Cerebellum (tissue), 4 donors: ENCODE measurements at places on chromosomes 4 and X.

DNA sequence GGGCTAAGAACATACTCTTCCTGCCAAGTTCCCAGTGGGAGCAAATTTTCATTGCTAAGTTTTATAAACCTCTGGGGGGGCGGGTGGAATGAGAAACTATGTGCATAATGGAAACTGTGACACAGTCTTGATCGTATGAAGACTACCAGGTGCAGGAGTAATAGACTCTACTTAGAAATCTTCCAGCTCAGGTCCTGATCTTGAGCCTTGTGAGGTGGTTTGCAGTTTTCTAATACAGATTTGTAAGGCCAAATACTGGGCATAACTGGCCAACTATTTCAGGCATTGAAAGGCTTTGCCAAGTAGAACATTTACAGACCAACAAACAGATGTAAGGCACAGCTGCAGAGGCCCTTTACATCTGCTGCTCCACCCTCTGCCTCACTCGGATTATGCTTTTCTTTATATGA lies 89.7 kb upstream of the CBR4 start:
- no peak for DNase-seq

DNA sequence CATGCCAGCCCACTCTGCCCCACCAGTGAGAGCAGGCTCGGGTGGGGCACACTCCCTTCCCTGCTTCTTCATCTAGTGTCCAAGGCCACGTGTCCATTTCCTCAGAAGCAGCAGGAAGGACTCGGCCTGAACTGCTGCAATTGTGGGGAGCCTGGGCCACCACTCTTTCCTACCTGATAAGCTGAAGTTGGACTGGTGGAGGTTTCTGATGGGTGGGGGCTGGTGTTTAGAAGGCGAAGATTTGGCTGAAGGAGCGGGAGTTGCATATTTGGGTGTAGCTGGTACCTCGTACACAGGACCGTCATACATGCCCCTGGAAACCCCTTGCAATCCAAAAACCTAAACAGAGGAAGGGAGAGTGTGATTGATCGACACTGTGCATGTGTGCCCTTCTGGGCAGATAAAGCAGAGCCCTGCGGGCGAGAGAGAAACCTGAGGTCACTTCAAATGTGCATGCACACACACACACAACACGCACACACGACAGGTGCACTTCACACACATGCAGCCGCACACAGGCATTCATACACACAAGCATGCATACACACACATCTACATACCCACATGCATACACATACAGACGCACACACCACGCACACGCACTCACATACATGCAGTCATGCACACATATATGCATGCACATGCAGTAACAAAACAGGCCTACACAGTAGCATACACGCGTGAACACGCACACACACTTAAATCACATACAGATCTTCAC lies 67.4 kb downstream of the CRMP1 start:
- no peak for DNase-seq

- no peak for DNase-seq
Observed at GRCh38 chrX:106378616-106379015, 210.5 kb downstream of the PWWP3B start.

GRCh38 chr4:66273110-66273509 lies 602.8 kb upstream of the EPHA5 start:
- no peak for DNase-seq

DNA sequence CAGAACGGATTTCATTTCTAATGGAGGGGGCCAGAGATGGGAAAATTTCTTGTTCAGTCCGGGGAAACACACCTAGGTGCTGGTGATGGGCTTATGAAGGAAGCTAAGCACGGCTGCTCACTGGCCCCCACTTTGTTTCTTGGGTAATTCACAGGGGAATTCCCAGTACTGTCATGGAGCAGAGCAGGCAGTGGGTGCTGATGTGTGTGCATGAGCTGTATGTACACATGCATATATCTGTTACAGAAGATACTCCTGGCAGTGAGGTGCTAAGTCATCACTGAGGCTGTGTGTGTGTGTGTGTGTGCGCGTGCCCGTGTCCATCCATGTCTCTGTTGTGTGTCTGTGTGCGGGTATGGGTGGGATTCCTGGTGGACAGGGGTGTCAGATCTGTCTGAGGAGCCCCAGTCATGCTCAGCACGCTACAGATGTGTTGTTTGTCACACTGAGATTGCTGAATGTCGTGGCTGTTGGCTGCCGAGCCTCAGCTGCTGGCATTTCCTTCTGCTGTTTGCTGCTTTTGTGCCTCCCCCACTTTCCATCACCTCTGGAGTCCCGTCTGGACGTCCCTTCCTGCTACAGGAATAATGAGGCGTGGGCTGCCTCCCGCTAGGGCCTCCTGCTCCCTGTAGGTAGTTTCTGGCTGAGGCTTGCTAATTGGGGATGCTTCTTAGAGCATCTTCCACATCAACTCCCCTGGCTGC lies 53.3 kb downstream of the JADE1 start:
- DNase-seq: no peak

GRCh38 chr4:93855926-93856325 lies 27.4 kb downstream of the ATOH1 start:
- DNase-seq: no peak

DNA sequence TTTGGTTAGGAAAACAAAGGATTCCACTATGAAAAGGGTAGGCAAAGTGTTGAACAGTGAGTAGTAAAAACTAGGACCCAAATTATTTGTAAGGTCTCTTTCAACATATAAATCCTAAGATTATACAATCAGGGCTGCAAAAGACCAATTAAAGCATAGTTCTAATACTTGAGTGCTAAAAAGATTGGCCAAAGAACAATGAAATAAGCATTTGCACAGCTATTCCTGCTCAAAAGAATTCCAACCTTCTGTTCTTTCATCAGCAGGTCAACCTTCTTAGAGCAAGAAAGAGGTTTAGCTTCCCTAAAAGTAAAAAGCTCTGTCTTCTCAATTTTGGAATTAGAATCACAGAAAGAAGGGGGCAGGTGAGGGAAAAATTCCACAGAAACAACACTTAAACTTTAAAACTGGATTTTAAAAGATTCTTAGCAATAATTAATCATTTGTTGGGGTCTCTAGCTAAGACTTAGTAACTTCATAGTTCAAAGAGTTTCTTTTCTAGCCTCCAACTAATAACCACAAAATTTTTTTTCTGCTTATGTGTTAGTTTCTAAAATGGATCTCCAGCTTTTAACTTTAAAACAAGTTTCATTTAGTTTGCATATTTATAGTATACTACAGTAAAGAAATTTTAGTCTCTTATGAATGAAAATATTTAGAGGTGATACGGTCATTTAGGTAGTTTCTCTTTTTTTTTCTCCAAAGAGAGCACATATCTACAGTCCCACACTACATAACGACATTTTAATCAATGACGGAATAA lies 16.3 kb downstream of the TSPAN5 start:
- no peak for DNase-seq

DNA sequence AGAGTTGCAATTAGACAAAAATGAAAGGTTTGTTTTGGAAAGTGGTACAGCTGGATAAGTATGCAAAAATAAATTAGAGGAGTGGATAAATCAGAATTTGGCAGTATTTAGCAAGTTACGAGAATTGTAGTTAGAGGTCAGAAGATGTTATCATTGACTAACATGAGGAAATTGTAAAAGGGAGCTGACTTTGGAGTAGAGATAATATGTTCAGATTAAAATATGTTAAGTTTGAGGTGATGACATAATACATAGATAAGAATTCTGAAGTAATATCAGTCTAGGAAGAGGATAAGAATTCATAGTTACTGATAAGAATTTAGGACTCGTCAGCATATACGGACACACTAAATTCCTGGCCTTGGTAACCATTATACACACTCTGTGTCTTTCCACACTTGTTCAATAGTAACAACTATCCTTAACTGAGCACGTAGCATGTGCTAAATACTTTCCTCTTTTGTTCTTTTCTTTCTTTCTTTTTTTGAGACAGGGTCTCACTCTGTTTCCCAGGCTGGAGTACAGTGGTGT lies 4.1 kb upstream of the EPGN start:
- DNase-seq: no peak

DNA sequence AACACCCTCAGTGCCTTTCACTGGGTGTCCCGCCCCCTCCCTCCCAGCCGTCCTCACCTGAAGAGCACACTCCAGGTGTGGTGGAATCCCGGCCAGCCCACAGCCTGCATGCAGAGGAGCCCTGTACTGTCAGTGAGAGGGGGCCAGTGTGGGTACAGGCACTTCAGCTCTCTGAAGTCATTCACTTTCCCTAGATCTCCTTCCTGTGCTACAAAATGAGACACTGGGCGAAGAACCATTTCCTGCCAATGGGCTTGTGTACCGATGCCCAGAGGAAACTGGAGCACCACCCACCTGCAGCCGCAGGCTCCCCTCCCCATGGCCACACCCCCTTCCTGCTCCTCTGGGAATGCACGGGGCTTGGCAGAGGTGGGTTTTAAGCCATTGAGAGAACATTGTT lies 73.9 kb upstream of the C4orf50 start:
- DNase-seq: no peak

DNA sequence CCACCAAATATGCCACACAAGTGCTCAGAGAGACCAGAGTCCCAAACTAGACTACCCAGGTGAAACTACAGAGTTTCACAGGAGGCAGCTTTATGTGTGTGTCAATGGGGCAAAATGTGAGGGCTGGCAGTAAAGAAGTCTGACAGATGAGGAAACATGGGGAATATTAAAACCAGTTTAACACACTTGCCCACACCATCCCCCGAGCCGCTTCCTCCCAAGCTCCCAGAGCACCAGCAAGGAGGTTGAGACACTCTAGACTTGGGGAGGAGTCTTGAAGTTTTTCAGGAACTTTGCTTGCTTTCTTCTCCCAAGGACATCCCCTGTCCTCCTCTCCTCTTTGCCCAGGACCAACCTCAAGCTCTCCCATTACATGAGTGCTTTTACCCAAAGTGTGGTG lies 94.7 kb upstream of the SPRY1 start:
- DNase-seq: no peak

DNA sequence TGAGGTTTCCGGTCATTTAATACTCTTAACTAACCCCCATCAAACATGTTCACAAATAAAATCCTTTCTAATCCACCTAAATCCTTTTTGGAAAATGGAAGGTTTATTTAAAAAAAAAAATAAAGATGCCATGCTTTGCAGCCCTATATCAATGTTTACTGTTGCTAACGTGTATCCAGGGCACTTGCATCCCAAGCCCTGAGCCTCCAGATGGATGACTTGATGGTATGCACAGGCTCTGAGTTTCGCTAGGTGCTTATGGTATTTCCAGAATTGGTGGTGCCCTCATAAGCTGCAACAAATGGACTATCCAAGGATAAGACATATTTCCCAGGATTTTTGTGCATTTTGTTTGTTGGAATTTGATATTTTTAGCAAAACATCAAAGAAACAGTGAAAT lies 257.7 kb downstream of the PRDM5 start:
- no peak for DNase-seq

DNA sequence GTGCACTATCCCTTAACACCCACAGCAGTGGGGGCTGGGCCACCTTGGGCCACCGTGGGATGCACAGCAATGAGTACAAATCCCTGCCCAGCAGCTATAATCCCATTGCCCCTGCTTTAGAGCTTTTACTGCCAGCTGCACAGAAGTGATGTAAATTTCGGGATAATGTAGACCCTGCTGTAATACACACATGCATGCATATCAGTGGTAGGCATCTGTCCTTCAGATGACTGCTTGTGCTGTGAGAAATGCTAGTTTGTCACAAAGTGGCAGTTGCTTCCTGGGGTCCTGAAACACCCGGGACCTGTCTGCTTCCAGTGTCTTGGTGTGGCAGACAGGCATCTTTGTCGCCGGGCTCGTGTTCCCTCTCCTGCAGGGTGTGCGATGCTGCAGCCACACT lies 14.1 kb downstream of the NSG1 start:
- no peak for DNase-seq

- DNase-seq: no peak
Observed at GRCh38 chrX:42597481-42597880, 180.5 kb downstream of the PPP1R2C start.

- peak; percentile 33 for DNase-seq
Observed at GRCh38 chr4:15197005-15197404, 194.7 kb downstream of the CPEB2 start.

- no peak for DNase-seq
Observed at GRCh38 chr4:140611854-140612253, 43.1 kb upstream of the UCP1 start.

- no peak for DNase-seq
Observed at GRCh38 chr4:16278178-16278577, 51.9 kb upstream of the TAPT1 start.

DNA sequence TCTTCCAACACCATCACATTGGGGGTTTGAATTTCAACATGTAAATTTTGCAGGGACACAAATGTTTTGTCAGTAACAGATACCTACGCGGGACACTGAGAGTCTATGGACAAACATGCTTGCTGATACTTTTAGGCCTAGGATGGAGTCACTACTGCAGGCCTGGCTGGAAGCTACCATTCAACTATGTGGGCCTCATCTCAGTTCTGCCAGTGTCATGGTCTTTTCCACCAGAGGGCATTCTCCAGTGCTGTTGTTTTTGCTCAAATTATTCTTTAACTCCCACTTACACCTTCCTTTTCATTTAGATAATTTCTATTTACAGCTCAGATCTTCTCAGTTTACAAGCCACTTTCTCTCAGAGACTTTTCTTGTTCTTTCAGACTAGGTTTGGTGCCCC lies 7.0 kb upstream of the ANK2 start:
- DNase-seq: no peak

DNA sequence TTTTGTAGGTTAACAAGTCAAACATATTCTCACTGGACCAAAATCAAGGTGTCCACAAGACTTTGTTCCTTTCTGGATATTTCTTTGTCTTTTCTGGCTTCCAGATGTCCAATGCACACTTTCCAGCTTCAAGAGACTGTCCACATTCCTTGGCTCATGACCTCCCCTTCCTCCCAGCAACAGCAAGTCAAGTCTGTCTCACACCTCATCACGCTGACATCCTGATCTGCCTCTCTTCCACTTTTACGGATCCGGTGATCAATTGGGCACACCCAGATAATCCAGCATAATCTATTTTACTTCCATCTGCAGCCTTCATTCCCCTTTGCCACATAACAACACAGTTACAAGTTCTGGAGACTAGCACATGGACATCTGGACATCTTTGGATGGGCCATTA lies 9.6 kb downstream of the TIFA start:
- no peak for DNase-seq

DNA sequence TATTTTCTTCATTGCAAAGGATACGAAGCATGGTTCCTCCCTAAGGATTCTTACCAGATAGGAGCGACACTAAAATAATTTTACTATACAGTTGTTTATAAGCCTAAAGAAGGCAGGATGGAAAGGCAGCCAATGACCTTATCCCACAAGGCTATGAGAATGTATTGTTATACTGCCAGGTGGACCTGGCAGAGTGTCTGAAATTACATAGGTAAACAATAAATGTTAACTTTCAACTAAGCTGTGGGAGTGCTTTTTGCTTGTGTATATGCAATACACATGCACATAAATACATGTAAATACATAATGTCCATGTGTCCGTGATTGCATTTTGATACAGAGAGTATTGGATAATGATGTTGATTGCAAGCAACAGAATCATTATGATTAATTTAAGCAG lies 850.6 kb downstream of the CENPC start:
- DNase-seq: no peak

GRCh38 chrX:40064055-40064597 lies 33.6 kb downstream of the BCOR start:
- DNase-seq: no peak
